ENCODE measurements at places on chromosomes 6 and 20.

DNA sequence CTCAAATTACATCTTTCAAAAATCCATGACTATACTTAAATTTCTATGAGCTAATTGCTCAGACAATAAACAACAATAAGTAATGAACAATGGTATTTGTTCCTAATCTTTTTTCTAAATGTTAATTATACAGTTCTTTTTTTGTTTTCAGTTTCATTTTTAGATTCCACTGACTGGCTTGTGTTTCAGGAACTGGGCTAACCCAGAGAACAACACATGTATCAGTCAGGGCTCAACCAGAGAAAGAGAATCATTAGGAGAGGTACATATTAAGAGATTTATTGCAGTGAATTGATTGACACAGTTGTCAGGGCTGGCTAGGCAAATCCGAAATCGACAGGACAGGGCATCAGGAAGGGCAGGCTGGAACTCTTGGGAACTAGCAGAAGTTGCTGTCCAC is 182.8 kb downstream of the GRM1 start:
- DNase-seq = no peak

DNA sequence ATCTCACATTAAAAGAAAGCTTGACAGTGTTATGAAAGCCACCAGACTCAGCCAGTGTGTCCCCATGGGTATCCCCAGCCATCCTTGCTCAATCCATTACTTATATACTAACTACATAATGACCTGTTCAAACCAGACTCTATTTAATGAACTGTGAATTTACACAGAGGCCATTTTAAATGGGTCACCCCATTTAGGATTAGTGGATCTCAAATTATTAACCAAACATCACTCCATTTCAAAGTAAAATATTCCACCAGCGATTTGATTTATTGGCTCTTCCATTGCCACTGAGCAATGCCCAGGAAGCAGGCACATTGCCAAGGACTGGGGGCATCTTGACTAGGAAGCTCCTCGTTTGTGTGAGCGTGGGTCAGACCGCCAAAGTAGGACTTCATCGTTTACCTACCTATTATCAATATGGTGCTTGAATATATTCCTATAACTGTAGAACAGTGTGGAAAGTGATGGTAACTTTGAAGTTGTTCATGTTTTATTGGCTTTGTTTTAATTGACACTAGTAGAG is 15.5 kb upstream of the NPEPL1 start:
- DNase-seq = no peak

DNA sequence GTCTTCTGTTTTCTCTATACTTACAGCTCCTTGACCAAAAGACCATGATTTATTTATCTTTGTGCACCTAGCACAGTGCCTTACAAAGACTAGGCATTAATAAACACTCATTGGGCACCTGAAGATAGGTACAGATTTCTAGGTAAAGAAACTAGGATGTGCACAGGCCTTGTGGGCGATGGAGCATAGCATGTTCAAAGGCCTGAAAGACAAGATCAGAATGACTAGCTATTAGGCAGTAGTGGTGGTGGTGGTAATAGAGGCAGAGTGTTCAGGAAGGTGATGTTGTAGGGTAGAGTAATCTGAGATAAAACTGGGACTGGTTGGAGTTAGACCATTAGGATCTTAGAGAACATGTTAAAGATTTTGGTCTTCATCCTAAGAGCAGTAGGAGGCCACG is 3.9 kb downstream of the TXLNB start:
- DNase-seq = no peak

GRCh38 chr6:152680879-152681517 is 16.7 kb upstream of the MYCT1 start:
- no peak for DNase-seq

DNA sequence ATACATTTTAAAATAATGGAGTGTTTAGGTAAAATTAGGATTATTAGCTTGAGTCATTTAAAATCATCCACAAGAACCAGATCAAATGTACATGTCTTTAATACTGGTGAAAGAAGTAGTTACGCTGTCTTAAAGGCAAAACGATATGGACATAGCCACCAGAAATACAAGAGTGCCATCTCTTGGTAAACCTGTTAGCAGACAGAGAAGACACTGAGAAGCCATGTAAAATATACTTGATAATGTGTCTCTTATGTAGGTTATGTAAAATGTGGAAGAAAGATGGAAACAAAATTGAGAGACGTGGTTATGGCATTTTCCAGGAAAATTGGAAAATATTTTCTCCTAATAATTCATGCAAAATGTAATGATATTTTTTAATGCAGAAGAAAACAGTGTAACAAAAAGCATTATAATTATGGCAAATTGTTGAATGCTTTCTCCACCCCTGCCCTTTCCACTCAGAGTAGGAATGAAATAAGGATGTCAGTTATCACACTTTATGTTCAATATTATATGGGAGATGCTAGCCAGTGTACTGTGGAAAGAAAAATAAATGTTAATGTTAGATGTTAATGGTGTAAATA is 12.2 kb upstream of the SLC17A2 start:
- DNase-seq = no peak

GRCh38 chr6:2920671-2921112 is 17.6 kb upstream of the SERPINB9 start:
- no peak for DNase-seq

DNA sequence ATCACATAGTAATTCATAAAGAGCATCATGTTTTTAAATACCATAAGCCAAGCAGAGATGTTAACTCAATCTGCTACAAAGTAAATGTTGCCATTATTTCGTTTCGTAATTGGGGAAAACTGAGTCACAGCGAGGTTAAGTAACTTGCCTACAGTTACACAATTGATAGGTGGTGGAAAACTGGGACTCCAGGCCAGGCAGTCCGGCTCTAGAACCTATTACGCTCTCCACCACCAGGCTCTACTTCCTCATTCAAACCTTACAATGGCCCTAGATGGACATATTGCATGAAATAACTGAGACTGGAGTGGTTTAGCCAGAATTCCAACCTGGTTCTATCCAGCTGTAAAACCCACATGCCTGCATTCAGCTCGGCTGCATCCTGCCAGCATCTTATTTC is 58.2 kb downstream of the LINC00237 start:
- no peak for DNase-seq

- no peak for DNase-seq
Observed at GRCh38 chr6:66965227-66965626, 1258.2 kb upstream of the EYS start.

- no peak for DNase-seq
Observed at GRCh38 chr20:50681359-50682064, 9.8 kb downstream of the RIPOR3 start.

GRCh38 chr6:115945306-115945705 is 115.4 kb downstream of the FRK start:
- DNase-seq = no peak

GRCh38 chr6:6565488-6565887 is 23.0 kb upstream of the LY86 start:
- DNase-seq = no peak

- peak; percentile 34 for DNase-seq
Observed at GRCh38 chr20:56625837-56626236, 3.3 kb upstream of the TFAP2C start.

GRCh38 chr20:32152421-32153155 is 43.1 kb downstream of the TM9SF4 start:
- no peak for DNase-seq

DNA sequence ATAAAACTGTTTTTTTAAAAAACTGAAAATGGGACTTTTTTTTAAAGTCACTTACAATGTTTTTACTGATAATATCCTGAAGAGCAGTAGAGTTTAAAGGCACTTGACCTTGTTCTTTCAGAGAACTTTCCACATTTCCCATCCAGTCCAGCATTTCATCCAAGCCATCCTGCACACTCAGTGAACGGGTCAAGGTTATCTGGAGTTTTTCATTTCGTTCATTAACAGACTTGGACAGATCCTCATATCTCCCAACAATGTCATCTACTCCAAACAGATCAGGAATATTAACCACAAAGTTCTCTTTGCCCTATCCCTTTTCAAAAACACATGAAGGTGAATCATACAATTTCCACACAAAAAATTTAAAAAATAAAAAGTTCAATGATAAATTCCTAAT is 69.1 kb downstream of the DST start:
- no peak for DNase-seq

DNA sequence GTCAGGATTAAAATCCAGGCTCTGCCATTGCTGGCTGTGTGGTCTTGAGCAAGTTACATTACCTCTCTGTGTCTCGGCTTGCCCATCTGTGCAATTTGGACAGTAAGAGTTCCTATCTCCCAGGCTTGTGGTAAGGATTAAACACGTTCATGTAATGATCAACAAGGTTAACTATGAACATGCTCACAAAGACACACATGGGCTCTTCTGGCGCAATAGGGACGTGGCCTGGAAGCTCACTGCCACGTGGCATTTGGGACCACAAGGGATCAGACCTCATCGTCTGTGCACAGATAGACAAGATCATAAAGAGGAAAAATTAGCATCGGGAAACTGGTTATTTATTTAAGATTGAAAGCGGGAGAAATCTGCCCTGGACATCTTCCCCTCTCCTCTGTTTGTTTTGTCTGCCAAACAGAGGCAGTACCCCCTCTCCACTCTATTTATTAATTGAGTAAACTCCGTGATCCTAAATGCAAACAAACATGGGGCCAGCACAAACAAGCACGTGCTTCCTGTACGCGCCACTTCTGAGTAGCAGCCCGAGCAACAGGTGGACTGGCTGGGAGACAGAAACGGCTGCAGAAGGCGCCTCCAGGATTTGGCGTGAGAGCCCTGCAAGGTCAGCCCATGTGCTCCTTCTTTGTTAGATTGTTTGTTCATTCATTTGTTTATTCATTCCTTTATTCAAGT is 95.0 kb downstream of the CDH26 start:
- no peak for DNase-seq

DNA sequence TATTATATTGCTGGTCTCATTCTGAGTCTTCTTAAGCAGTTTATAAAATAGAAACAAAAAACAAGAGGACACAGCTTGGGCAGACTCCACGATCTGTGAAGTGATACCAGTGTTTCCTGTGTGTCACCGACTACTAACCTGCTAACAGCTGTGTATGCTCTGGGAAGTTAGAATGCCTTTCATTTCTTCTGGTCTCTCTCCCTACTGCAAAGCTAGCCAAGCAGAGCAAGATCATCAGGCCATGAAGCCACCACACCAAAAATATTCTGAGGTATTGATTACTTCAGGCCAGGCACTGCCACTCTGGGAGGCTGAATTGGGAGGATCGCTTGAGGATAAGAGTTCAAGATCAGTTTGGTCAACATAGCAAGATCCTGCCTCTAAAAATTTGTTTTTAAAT is 46.9 kb upstream of the SMIM29 start:
- no peak for DNase-seq

- DNase-seq = no peak
Observed at GRCh38 chr20:4684837-4685413, 36.8 kb upstream of the PRND start.

DNA sequence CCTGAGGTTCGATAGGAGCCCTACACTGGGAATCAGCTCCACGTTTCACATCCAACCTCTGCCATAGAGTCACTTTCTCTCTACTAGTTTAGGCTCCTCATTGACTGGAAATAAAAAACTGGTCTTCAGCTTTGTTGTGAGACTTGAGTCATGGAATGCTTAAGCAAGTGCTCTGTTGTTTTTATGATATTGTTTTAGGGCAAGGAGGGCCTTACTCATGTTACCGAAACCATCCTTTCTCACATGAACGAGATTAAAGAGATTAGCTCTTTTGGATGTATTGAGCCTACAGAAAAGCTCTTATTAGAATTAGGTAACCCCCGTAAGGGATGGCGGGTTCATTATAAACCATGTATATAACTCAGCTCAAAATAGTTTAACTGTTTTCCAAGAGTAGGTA is 6.9 kb upstream of the MOCS1 start:
- DNase-seq = no peak

DNA sequence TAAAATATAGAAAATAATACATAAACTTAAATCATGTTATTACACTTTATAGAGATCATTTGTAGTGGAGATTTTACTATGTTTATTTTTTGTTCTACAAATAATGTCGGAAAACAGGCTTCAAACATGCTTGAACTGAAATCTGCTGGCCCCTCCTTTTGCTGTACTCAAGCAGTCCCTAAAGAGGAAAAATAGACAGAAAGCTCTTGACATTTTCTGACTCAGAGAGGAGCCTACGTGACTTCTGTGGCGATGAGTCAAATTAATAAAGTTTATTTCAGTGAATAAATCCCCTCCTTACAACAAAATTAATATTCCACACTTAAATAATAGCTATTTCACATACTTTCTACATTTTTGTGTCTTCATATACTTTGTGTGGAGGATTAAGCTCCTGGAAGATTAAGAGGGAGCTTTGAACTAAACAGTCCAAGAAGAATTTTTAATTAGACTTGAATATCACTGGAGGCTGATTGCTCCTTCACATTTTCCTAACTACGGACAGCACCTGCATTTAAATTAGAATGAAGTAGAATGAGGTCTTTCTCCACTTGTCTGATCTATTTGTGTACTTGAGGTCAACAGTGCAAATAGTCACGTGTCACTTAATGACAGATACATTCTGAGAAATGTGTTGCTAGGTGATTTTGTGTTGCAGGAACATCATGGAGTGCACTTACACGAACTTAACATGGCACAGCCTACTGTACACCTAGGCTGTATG is 1.7 kb upstream of the TREM1 start:
- DNase-seq = no peak

GRCh38 chr6:53313784-53314400 is 34.9 kb downstream of the ELOVL5 start:
- DNase-seq = no peak

- no peak for DNase-seq
Observed at GRCh38 chr20:7650086-7650879, 290.0 kb downstream of the HAO1 start.

DNA sequence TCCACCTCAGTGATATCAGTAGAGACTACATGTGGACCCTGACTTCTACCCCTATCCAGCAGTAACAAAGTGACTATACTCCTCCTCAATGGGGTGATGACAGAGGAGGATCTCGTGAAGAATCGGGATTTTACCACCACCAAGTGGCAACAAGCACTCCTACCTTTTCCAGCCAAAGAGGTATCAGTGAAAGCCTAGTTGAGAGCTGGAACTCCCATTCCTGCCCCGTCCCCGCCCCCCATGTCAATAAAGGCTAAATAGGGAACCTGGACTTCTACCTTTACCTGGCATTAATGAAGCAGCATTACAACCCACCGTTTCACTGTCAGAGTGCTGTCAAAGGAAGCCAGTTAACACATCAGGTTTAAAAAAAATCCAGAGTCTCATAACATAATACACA is 45.3 kb downstream of the RNF24 start:
- no peak for DNase-seq

GRCh38 chr6:107668743-107669474 is 155.2 kb downstream of the SCML4 start:
- no peak for DNase-seq

- DNase-seq = no peak
Observed at GRCh38 chr6:170124150-170124549, 166.7 kb downstream of the DLL1 start.

GRCh38 chr6:170269151-170269845 is 21.6 kb downstream of the DLL1 start:
- DNase-seq = no peak

DNA sequence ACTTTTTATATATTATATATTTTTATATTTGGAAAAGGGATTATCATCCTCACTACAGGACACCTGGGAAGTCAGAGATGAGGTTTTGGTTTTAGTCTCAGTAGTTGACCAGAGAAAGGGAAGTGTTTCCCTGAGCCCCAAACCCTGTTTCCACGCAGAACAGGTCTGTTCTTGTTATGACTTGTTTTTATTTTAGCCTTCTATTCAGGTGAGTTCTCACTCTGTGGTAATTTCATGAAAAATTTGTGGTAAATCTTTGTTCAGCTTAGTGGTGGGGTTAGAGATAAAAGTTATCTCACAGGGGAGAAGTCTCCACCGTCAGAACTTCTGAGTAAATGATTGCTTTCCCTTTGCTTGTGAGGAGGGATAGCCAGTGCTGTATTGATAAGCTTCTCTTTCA is 224.9 kb downstream of the FARS2 start:
- DNase-seq = no peak
